Forelimb muscle (tissue), 1 donor: ENCODE measurements at places on chromosomes 5 and 9. TPM values are rescaled to one million over a fixed set of nuclear protein-coding genes. Genes with fewer than 3 reads are reported as not detected.

Gene CANX
- 196 TPM for polyA plus RNA-seq

Gene IL4
- not detected for polyA plus RNA-seq

DNA sequence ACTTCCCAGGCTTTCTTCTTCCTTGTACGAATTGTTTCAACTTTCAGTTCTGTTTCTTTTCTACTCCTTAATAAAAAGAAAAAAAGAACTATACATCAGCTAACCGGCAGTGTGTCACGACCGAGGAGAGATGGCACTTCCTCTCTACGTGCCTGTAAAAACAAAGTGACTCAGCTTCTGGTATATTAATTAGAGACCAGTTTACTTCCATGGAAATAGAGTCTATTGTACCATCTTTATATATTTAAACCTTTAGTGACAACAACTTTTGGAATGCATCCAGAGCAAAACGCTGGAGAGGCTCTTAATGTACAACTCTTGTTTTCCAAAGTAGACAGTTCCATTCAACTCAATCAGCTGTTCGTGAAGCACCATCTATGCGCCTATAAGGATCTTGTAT, 94.5 kb upstream of the LIFR start:
- DNase-seq = no peak

DNA sequence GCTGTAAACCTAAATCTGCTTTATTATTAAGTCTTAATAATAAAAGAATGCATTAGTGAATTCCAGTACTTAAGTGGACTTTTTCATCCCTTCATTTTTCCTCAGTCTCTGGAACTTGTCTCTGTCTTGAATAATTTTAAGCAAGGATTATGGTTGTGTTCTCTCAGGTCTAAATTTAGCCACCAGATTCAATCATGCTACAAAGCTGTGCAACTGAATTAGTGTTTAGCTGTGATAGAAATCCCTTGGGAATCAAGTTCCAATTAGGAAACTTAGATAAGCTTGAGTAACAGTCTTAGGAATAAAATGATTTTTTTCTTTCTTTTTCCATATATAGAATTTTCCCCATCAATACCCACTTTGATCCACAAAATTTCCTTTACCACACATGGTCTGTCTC, 104.3 kb downstream of the PLPPR1 start:
- no peak for DNase-seq

- DNase-seq = no peak
Observed at GRCh38 chr5:132424167-132424880, 54.8 kb downstream of the SLC22A5 start.

DNA sequence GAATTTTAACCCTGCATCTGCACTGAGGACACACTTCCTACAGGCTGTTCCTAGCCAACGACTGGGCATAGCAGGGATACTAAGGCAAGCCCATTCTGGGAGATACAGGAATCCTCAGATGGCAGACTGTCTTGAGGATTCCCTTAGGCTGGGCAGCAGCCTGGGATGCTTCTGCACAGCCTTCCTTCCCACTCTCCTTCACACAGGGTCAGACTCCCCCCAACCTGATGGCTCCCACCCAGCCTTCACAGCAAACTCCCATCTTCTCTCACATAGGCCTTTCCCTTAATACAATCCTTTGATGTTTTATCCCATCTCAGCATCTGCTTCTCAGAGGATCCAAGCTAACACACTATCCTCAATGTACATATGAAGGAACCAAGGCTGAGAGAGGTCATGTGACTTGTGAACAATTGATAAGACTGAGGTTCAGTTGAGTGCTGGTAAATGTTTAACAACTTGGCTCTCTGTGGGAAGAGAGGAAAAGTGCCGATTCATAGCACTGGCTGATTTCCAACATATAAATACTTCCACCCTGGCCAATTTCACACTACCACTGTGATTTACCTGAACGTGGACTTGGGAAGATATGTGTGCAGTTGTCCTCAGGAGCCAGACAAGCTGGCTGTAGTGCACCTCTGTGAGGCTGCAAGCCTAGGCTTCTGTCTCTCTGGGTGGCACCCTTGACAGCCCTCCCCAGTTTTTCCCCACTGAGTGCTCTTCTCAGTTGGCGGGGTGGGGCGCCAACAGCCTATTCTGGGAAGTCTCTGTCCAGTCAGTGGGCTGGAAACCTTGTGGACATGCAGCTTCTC, 120.2 kb upstream of the TRIM32 start:
- DNase-seq = no peak

DNA sequence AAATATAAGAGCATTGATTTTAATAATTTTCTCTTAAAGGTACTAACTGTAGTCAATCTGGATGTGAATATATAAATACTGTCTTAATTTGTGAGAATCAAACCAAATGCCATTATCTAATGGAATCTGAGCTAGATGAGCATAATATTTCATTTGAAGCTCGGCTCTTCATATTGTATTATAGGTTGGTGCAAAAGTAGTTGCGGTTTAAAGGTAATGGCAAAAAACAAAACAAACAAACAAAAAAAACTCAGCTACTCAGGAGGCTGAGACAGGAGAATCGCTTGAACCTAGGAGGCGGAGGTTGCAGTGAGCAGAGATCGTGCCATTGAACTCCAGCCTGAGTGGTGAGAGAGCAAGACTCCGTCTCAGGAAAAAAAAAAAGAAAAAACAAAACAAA, 96.4 kb downstream of the CFAP90 start:
- no peak for DNase-seq

- DNase-seq = no peak
Observed at GRCh38 chr9:128805661-128806060, 12.6 kb upstream of the ENDOG start.
